Heart left ventricle (tissue), 16 donors: ENCODE measurements at places on chromosomes 5 and 9. TPM values are rescaled to one million over a fixed set of nuclear protein-coding genes. Genes with fewer than 3 reads are reported as not detected.

The LRRTM2 gene
- total RNA-seq, result not detected

The PKD2L2 gene
- total RNA-seq, result 0.49 TPM

The MED10 gene
- total RNA-seq, result 22.4 TPM

The SV2C gene
- not detected for total RNA-seq

The PCDHGB1 gene
- 5.8 TPM for total RNA-seq

The PCDHA4 gene
- total RNA-seq, result 0.20 TPM

The RMRP gene
- 5,764 TPM for total RNA-seq

The OBP2B gene
- not detected for total RNA-seq

The NIPAL4 gene
- 0.33 TPM for total RNA-seq

The HAVCR2 gene
- 2.7 TPM for total RNA-seq

The ANKRD34B gene
- total RNA-seq, result not detected

The ANKRD31 gene
- 0.07 TPM for total RNA-seq

- DNase-seq, result no peak
These were observed 49.1 kb downstream of the HOMER1 start for GRCh38 chr5:79464695-79465332.

DNA sequence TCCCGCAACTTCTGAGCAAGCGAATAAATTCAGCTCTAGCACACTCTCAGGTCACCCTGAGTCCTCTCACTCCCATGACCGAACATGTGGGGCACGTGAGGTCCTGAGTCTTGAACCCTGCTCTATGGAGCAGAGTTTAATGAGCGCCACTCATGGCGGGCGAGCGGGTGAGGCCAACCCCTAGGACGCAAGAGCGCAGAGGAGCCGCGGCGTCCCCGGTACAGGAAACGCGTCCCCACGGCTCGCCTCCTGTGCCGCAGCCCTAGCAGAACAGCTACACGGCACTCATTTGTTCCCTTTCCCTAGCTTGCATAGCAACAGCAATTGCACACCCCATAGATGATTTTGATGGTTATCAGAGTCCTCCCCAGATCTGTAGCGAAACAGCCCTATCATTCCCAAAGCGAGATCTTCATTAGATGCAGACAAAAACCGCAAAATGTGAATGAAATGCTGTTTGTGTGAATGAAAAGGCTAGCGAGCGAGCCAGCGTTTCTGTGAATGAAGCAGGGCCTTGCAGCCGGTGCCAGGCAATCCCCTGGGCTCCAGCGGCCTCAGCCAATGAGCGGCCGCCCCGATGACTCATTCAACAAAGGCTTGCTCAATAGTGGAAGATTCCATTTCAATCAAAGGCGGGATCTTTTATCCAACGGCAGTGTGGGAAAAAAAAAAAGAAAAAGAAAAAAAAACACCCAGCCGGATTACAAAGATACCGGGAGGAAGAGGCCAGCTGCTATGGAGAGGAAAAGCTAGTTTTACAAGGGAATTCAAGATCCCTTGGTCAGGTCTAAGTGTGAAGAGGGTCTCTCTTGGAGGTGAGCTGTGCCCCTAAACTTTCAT is 1.5 kb upstream of the SHC3 start:
- peak; percentile 93 for DNase-seq

GRCh38 chr5:96338624-96339415 is 94.2 kb downstream of the PCSK1 start:
- no peak for DNase-seq

- no peak for DNase-seq
These were observed 1533.3 kb upstream of the WWC1 start for GRCh38 chr5:166758151-166758550.

DNA sequence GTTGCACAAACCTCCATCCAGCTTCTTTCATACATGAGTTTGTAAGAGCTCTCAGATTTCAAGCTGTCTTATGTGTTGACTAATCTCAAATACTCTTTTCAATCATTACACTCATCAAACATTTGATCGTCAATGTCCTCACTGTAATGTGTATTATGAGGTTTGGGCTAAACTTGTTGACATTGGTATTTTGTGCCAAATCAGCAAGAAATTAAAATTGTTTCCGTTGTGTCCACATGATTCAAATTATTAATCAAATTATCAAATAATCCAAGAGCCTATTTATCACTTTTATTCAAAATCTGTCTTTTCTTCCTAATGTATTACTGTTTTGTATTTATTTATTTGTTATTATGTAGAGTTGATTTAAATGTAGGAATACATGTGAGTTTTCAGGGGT is 283.4 kb downstream of the GAS1 start:
- no peak for DNase-seq

DNA sequence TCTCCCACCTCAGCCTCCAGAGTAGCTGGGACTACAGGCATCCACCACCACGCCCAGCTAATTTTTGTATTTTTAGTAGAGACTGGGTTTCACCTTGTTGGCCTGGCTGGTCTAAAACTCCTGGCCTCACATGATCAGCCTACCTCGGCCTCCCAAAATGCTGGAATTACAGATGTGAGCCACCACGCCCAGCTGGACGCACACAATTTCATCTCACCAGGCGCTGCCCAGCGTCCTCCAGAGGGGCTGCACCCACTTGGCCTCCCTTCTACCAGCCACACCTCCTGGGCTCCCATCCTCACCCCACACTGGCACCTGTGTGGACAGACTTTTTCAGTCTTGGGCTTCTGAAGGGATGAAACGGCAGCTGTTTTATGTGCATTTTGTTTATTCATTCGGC is 3.8 kb upstream of the EXOC3 start:
- no peak for DNase-seq

GRCh38 chr9:83182071-83182470 is 119.1 kb upstream of the RASEF start:
- DNase-seq, result no peak

DNA sequence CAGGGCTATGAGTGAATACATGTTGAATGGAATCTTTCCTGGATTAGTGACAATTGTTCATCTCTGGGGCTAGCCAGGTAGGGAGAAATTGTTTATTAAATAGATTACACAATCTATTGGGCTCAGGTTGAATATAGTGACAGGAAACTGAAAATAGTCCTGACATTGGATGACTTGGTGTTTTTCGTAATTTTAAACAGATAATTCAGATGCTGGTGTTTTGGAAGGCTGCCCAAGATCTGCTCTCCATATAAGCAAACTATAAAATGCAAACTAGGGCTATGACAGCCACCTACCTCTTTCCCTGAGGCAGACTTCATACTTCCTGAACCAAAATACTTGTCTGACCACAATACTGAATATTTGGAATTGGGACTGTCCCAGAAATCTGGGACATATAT is 99.1 kb downstream of the ENC1 start:
- no peak for DNase-seq

GRCh38 chr5:81400375-81400774 is 6.4 kb upstream of the ACOT12 start:
- DNase-seq, result no peak

GRCh38 chr5:19492861-19493260 is 495.1 kb downstream of the CDH18 start:
- DNase-seq, result no peak

DNA sequence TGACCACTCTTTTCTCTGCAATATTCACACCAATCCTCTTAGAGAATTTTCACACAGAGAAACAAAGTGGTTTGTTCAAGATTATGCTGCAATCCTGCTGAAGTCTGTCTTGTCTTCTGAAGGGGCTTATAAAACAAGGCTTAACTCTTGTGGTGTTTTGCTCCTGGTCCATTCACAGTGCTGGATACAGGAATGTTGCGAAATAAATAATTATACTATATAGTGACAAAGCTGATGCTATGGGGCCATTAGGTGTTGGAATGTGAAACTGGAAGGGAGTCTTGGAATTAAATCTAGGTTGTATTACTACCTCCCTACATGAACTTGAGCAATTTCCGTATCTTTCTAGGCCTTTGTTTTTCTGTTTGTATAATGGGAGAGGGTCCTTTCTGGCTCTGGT is 170.2 kb downstream of the TRIM32 start:
- no peak for DNase-seq

- DNase-seq, result no peak
These were observed 13.0 kb downstream of the TNC start for GRCh38 chr9:115104908-115105307.

GRCh38 chr9:98368366-98369065 is 113.1 kb upstream of the TBC1D2 start:
- DNase-seq, result no peak

DNA sequence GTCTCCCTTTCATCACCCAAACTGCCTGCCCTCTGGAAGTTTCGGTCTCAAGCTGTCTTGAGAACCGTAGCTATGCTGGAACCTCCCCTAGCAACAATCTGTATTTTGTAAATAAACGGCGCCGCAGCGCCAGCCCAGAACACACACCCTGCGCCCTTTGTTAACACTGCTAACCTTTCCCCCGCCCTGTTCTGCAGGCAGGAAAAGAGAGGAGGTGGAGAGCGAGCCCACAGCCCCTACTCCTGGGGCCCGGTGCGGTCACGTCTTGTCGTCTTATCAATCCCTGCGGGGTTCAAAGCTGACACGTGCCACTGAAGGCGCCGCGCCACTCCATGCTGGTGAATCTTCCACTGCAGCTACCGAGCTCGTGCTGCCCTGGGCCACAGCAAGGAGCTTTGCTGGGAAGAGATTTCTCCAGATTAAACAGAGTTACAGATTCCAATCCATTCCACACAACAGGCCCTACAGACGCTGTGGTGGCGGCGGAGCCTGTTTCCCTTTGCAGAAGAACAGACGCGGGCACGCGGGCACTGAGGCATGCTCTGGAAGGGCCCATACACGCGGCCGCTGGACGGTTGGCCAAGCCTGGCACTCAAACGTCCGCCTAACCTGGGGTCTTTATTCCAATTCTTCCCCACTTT is 25.3 kb downstream of the ZDHHC11B start:
- DNase-seq, result peak; percentile 84

- peak; percentile 46 for DNase-seq
These were observed 2.4 kb downstream of the NFIL3 start for GRCh38 chr9:91421128-91421765.

- peak; percentile 45 for DNase-seq
These were observed 561 bp downstream of the DAPK1 start for GRCh38 chr9:87498046-87498810.

DNA sequence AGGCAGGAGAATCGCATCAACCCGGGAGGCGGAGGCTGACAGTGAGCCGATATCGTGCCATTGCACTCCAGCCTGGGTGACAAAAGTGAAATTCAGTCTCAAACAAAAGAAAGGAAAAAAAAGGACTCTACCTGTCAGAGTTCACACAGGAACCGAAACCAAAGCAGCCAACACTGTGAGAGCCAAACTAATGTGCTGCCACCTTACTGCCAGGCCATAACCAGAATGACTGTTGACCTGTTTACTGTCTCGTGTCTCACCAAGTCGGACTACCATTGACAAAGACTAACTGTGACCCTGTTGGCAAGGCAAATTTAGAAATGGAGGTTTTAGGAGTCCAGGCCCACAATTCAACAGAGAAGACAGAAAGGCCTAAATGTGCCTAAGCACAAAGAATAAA is 112.4 kb downstream of the ANXA2R start:
- no peak for DNase-seq

- no peak for DNase-seq
These were observed 100.0 kb upstream of the CXCL14 start for GRCh38 chr5:135678640-135679268.

GRCh38 chr5:160843240-160843639 is 8.8 kb downstream of the ATP10B start:
- no peak for DNase-seq

DNA sequence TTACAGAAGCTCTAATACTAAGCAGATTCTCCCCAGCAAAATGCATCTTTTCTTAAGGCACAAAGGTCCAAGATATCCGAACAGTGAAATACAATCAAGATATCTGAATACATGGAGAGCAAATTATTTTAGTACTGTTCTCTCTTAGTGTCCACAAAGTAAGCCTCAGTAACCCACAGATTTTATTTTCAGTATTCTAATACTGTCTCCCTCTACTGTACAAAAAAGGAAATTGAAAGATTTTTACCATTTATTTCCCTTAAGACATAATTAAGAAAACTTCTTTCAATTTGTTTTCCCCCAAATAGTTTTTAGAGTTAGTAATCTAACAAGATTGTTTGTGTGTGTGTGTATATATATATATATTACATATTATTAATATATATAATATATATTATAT is 24.7 kb upstream of the NOL6 start:
- DNase-seq, result no peak

DNA sequence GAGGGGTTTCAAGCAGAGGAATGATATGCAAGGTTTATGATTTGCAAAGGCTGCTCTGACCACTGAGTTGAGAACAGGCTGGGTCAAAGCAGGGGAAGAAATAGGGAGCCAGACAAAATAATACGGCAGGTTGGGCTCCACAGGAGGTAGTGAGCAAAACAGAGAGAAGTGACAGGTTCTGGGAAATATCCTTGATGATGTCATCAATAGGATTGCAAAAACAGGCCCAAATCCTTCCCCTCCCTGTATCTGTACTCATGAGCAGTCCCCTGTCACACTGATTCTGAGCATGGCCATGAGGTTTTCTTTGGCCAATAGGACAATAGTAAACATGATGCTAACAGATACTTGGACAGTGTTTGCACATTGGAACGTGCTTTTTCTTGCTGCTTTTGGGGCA is 471.8 kb upstream of the BRINP1 start:
- no peak for DNase-seq

DNA sequence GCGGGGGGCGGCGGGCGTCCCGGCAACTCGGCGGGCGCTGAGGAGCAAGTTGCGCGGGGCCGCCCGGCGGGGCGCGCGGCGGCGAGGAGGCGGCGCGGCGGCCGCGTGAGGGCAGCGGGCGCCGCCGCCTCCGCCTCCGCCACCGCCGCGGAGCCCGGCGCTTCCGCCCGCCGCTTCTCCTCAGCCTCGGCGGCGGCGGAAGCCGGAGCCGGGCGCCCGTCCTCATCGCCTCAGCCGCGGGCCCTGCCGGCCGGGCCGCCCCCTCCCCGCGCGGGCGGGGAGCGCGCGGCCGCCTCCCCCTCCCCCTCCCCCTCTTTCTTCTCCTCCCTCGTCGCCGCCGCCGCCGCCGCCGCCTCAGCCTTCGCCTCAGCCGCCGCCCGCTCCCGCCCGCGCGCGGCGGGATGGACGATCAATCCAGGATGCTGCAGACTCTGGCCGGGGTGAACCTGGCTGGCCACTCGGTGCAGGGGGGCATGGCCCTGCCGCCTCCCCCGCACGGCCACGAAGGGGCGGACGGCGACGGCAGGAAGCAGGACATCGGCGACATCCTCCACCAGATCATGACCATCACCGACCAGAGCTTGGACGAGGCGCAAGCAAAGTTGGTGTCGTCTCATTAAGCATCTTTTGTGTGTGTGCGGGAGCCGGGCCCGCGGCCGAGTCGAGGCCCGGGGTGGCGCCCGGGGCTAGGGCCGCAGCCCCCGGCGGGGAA is at the start of gene PBX3:
Gene PBX3 (plus strand): TSS at position 321 of the 712 bp plus-strand sequence.
- DNase-seq, result peak; percentile 71

DNA sequence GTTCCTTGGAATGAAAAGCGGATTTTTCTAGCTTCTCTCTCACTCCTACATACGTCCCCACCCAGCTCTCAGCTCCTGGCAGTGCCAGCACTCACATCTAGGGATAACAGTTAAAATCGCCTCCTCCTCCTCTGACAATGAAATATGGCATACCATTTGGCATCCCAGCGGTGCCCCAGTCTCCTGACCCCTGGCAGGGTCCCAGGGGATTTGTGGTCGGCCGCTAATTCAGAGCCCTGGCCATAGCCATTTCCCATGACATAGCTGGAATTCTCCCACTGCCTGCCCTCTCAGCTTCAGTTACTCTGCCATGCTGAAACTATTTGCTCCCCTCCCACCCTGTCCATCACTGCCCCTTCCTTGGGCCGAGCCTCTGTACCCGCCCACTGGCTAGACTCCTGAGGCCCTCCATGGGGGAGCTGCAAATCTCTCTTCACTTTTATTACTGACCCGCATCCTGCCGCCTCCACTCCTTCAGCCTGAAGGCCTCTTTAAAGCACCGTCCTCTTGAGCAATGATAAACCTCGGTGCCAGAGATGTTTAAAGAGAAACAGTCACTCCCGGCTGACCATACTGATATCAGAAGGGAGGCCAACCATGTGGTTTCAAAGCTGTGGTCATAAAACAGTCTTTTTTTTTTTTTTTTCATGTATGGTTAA is 139.8 kb downstream of the SLIT3 start:
- DNase-seq, result peak; percentile 46
